ENCODE measurements at places on chromosomes 6 and 20. TPM values are rescaled to one million over a fixed set of nuclear protein-coding genes. Genes with fewer than 3 reads are reported as not detected.

The MUC21 gene
- not detected for total RNA-seq

The ARID1B gene
- 76.8 TPM for total RNA-seq

- no peak for DNase-seq
These were observed 172.3 kb upstream of the CST7 start for GRCh38 chr20:24776755-24777271.

DNA sequence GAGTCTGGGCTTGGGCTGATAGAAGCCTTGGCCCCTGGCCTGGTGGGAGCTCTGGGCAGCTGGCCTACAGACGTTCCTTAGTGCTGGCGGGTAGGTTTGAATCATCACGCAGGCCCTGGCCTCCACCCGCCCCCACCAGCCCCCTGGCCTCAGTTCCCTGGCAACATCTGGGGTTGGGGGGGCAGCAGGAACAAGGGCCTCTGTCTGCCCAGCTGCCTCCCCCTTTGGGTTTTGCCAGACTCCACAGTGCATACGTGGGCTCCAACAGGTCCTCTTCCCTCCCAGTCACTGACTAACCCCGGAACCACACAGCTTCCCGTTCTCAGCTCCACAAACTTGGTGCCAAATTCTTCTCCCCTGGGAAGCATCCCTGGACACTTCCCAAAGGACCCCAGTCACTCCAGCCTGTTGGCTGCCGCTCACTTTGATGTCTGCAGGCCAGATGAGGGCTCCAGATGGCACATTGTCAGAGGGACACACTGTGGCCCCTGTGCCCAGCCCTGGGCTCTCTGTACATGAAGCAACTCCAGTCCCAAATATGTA lies 957 bp upstream of the VEGFA start:
- DNase-seq: no peak

GRCh38 chr6:160509610-160510009 lies 154.5 kb downstream of the LPA start:
- DNase-seq: no peak

- no peak for DNase-seq
These were observed 34.3 kb downstream of the SLC22A23 start for GRCh38 chr6:3422435-3423070.

DNA sequence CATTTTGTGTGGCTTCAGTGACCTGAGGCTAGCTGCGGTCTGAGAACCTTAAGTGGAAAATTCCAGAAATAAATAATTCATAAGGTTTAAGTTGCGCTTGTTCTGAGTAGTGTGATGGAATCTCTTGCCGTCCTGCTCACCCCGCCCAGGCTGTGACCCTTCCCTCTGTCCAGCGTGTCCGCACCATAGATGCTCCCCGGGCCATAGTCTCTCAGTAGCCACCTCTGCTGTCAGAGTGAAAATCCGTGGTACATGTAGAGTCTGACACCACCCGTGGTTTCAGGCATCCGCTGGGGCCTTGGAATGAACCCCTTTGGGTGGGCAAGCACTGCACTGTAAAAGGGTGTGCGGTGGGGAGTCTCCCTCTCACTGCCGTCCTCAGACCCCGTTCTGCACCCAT lies 11.7 kb downstream of the UNC93A start:
- no peak for DNase-seq
